Activated T-helper 1 cell treated with anti-CD3 and anti-CD28 coated beads, Interleukin-2, amount 50 U/mL, for 16 hours (primary cell): ENCODE measurements at places on chromosomes 16 and 17.

- DNase-seq: no peak
These were observed 5.3 kb downstream of the ZNF469 start for GRCh38 chr16:88387941-88388627.

DNA sequence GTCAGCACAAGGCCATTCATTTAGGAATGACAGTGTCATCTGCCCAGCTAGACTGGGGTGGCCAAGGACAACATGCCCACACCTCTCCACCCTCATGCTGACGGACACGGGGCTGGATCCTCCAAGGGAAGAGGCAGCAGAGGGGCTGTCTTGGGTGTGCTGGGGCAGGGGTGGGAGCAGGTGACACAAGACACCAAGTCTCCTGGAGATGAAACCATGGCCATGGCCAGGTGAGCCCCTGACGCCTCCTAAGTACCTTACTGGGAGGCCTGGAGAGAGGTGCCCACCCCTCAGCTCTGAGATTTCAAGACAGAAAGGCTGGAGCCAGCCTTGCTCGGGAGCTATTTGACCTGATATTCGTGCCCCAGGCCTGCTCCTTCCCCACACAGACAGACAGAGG lies 9.0 kb upstream of the RASD1 start:
- no peak for DNase-seq

- DNase-seq: no peak
These were observed 3.1 kb upstream of the CIAO3 start for GRCh38 chr16:743794-744500.

GRCh38 chr16:71439523-71439922 lies 2.3 kb downstream of the TLE7 start:
- DNase-seq: no peak

- DNase-seq: no peak
These were observed 3.2 kb downstream of the PAM16 start for GRCh38 chr16:4347765-4348509.

GRCh38 chr17:66200685-66201092 lies 8.8 kb upstream of the CEP112 start:
- no peak for DNase-seq

- no peak for DNase-seq
These were observed 77.0 kb downstream of the HS3ST2 start for GRCh38 chr16:22890976-22891375.

GRCh38 chr16:48525201-48526057 lies 84.6 kb downstream of the N4BP1 start:
- no peak for DNase-seq

DNA sequence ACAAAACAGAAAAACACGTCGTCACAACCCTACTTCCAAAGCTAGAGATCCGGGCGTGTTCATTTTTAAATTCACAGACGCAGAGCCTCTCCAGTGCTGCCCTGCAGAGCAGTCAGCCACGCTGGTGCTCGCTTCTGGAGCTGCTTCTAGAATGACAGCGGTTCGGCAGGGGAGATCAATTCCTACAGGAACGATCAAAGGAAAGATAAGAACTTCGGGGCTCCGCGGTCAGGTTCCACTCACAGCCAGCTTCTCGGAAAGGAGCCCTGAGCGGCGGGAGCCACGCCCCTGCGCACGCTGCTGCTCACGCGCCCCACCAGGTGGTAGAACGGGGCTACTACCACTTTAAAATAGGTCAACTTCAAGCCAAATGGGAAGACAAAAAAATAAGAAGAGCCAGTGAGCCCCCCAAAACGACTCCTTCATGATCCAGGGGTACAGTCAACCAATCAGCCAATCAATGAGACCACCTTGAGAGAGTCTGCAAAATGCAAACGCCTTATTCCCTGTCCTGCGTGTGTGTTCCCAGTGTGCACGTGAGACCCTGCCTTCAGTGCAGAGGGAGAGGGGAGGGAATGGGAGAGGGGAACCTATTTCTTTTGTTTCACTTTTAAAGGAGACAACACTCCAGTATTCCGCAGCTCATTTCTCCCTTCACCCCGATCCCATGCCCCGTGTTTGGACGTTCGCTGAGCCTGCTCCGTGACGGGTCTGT lies 209.7 kb downstream of the RBFOX3 start:
- DNase-seq: peak; percentile 53
